Esophagus squamous epithelium (tissue), 5 donors: ENCODE measurements at places on chromosomes 2 and 18. TPM values are rescaled to one million over a fixed set of nuclear protein-coding genes. Genes with fewer than 3 reads are reported as not detected.

DNA sequence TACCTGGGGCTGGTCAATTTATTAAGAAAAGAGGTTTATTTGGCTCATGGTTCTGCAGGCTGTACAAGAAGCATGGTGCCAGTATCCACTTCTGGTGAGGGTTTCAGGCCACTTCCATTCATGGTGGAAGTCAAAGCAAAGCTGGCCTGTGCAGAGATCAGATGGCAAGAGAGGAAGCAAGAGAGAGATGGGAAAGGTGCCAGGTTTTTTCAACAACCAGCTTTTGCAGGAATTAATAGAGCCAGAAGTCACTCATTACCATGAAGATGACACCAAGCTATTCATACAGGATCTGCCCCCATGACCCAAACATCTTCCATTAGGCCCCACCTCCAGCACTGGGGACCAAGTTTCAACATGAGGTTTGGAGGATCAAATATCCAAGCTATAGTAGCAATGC is 56.8 kb upstream of the ST3GAL5 start:
- H3K27me3 ChIP-seq = no peaks in the 10 kb centered on the region
- no peak overlapping the region for H3K27ac ChIP-seq
- no peak for DNase-seq

ANKRD29 gene
- total RNA-seq = 10.8 TPM

DNA sequence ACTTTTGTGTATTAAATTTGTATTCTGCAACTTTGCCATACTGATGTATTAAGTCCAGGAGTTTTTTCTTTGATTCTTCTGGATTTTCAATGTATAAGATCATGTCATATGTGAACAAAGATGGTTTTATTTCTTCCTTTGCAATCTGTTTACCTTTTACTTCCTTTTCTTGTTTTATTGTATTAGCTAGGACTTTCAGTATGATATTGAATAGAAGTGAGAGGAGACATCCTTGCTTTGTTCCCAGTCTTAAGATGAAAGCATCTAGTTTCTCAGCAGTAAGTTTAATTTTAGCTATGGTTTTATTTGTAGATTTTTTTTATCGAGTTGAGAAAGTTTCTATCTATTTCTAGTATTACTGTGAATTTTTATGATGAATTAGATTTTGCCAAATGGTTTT is 25.5 kb downstream of the VRK2 start:
- no peak overlapping the region for H3K4me3 ChIP-seq
- no peaks in the 10 kb centered on the region for H3K4me1 ChIP-seq
- no peak for DNase-seq
- H3K27ac ChIP-seq = no peak overlapping the region
- H3K36me3 ChIP-seq = peaks cover 27% of the 10 kb centered on the region

INHBB gene
- 1.2 TPM for total RNA-seq

DNA sequence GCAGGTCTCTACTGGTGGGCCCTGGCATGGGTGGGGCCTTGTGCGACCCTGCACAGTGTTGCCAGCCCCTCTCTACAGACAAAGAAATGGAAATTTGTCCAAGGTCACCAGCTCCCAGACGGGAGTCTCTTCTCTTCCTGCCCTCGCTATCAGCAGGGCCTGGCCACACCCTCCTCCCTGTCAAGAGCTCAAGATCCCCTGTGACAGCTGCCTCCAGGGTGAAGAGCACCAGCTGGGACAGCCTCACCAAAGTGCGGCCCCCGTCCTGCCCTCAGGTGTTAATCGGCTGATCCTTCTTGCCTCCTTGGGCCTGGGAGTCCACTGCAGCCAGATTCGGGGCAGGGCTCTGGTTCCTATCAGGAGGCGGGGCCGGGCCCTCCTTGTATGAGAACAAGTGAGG is 259.1 kb downstream of the TWIST2 start:
- H3K27me3 ChIP-seq = no peaks in the 10 kb centered on the region
- no peak overlapping the region for H3K4me3 ChIP-seq
- H3K36me3 ChIP-seq = peaks cover 28% of the 10 kb centered on the region
- H3K4me1 ChIP-seq = no peaks in the 10 kb centered on the region
- no peak for DNase-seq
- no peak overlapping the region for H3K27ac ChIP-seq

- no peaks in the 10 kb centered on the region for H3K36me3 ChIP-seq
- H3K27me3 ChIP-seq = no peaks in the 10 kb centered on the region
- no peak overlapping the region for H3K27ac ChIP-seq
- no peaks in the 10 kb centered on the region for H3K4me1 ChIP-seq
Observed at GRCh38 chr2:36184848-36185247, 170.7 kb upstream of the CRIM1 start.

CRYGC gene
- total RNA-seq = not detected

CPS1 gene
- total RNA-seq = 2.2 TPM

ZNF236 gene
- total RNA-seq = 6.2 TPM

DNA sequence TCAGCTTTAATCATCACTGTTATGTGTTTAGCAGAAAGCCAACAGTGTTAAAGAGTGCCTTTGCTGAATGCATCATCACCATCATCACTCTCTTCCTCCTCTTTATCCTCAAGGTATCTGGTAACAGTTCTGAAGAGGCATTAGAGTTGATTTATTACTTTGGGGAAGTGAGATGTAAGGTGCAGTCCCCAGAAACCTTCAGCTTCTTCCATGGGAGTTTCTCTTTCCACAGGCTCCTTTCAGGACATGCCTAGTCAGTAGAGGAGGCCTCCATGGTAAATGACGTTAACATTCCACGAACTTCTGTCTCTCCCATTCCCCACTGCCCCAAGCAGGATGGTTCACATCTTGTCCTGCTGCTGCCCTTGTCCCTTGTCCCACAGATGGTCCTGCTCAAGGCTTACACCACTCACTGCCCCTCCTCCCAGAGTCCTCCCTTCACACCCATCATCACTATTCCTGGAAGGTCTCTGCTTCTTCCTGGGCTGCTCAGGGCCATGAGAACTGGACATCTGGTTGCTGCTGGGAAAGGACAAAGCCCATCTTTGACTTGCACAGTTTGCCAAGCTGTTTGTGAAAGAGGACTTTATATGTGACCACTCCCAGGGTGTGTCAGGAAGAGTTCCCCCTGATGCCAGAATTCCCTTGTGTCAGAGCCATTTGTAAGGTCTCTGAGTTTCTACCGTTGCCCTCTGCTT is 5.3 kb upstream of the REG1A start:
- no peaks in the 10 kb centered on the region for H3K4me1 ChIP-seq
- H3K4me3 ChIP-seq = no peak overlapping the region
- no peak overlapping the region for H3K27ac ChIP-seq
- no peaks in the 10 kb centered on the region for H3K27me3 ChIP-seq
- DNase-seq = no peak

EGR4 gene
- not detected for total RNA-seq

DDX18 gene
- 27.7 TPM for total RNA-seq

LAMA1 gene
- 1.8 TPM for total RNA-seq

DNA sequence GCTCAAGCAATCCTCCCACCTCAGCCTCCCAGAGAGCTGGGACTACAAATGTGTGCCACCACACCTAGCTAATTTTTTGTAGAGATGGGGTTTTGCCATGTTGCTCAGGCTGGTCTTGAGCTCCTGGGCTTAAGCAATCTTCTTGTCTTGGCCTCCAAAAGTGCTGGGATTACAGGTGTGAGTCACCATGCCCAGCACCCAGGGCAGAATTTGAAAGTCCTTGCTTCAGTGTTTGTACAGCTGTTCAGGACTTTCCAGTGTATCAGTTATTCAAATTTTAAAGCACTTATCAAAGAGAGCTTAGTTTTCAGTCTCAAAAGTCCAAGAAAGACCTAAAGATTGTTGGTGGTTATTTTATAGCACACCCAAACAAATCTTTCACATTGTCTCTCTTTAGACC is 43.6 kb upstream of the VPS54 start:
- no peak for DNase-seq
- peaks cover 55% of the 10 kb centered on the region for H3K4me1 ChIP-seq
- H3K4me3 ChIP-seq = no peak overlapping the region
- H3K27ac ChIP-seq = peak overlapping the region; percentile 48
- no peaks in the 10 kb centered on the region for H3K27me3 ChIP-seq

DNA sequence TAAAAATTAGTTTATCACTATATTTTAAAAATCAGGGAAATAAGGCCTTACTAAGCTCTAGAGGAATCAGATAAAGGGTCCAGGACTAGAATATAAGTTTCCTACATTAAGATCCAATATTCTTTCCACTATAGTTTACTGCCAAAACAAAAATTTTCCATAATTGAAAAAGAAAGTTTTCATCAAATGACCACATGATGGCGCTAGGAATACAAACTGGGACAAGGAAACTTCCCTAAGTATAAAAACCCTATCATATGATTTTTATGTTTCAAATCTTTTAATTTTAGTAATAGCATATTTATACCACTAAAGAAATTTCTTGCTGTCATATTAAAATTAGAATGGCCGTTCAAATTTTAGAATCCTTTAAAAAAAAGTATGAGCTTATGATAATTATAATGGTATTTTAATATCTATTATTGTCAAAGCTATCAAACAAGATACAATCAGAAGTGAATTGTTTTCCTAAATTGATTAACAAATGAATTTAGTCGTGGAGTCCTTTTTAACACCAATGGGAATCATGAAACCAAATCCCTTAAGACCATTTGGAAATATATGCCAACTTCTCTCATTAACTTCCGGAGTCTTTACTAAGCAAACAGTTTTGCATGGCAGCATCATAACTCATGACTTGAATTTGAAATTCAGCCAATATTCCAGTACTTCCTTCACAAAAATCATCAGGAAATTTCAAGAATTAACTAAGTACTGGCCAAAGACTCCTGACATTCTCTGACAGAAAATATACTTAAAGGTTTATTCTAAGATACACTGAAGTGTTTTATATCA is 70.3 kb downstream of the SCN1A start:
- peaks cover 7% of the 10 kb centered on the region for H3K4me1 ChIP-seq
- H3K27me3 ChIP-seq = no peaks in the 10 kb centered on the region
- no peak overlapping the region for H3K4me3 ChIP-seq
- no peak for DNase-seq
- H3K36me3 ChIP-seq = no peaks in the 10 kb centered on the region

DNA sequence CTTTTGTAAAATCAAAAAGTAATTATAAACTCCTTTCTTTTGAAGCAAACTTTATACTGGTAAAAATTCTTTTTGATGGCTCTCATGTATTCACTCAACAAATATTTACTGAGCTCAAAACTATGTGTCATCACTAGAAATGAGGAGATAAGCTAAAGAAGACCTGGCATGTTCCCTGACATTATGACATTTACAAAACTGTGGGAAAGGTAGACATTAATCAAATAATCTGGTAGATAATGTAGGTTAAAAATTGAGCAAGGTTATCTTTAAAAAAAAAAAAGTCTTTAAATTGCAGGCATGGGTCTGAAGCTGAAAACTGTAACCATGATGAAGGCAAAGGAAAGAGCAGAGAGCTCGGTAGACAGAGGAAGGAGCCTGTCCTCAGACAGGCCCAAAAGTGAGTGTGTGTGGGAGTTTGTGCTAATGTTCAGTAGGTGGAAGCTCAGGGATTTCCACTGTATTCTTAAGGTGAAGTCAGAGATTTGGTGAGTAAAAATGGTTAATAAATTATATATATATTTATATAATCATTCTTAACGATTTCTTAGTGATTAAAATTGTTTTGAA is 612.9 kb downstream of the LRP1B start:
- H3K4me1 ChIP-seq = no peaks in the 10 kb centered on the region
- H3K27me3 ChIP-seq = no peaks in the 10 kb centered on the region

DNA sequence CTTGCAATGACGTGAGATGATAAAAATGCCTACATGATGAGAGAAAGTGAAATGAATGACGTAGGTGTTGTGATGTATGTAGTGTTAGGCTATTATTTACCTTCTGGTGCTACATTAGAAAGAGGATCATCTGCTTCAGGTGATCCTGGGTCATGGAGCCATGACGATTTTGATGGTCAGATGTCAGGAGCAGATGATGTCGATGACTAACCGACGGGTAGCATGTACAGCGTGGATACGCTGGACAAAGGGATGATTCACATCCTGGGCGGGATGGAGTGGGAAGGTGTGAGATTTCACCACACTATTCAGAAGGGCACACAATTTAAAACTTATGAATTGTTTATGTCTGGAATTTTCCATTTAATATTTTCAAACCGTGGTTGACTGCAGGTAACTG is 43.5 kb upstream of the ACVR1C start:
- no peaks in the 10 kb centered on the region for H3K36me3 ChIP-seq
- H3K4me3 ChIP-seq = no peak overlapping the region
- no peak for DNase-seq
- H3K4me1 ChIP-seq = no peaks in the 10 kb centered on the region
- no peak overlapping the region for H3K27ac ChIP-seq

- no peak overlapping the region for H3K4me3 ChIP-seq
- H3K4me1 ChIP-seq = peaks cover 24% of the 10 kb centered on the region
- no peak for DNase-seq
Observed at GRCh38 chr18:9701609-9702349, 6.3 kb upstream of the RAB31 start.

DNA sequence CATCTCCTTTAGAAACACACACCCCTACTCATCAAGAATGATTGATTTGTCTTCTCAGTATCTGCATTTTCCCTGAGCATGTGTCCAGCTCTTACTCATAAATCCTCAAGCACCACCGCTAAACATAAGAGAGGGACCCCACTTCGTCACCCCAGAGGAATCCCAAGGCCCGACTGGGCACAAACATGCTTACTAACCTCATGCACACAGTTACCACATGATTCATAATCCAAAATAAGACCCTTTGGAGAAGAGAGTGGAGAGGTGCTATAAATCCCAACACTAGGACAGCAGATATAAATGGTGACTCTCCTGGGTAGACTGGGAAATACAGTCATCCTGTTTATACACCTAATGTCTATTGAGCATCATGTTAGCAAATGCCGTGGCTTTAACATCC is 843.2 kb upstream of the ID2 start:
- H3K27ac ChIP-seq = no peak overlapping the region
- H3K4me1 ChIP-seq = peaks cover 6% of the 10 kb centered on the region
- no peak overlapping the region for H3K4me3 ChIP-seq
- DNase-seq = no peak

SCN9A gene
- 0.13 TPM for total RNA-seq

- DNase-seq = no peak
- no peaks in the 10 kb centered on the region for H3K36me3 ChIP-seq
- no peak overlapping the region for H3K27ac ChIP-seq
- no peaks in the 10 kb centered on the region for H3K27me3 ChIP-seq
- no peak overlapping the region for H3K4me3 ChIP-seq
Observed at GRCh38 chr18:35584735-35585134, 3.2 kb downstream of the GALNT1 start.
